ENCODE measurements at places on chromosomes 5 and 9.

- DNase-seq = no peak
Observed at GRCh38 chr5:151139015-151139414, 18.6 kb downstream of the ANXA6 start.

DNA sequence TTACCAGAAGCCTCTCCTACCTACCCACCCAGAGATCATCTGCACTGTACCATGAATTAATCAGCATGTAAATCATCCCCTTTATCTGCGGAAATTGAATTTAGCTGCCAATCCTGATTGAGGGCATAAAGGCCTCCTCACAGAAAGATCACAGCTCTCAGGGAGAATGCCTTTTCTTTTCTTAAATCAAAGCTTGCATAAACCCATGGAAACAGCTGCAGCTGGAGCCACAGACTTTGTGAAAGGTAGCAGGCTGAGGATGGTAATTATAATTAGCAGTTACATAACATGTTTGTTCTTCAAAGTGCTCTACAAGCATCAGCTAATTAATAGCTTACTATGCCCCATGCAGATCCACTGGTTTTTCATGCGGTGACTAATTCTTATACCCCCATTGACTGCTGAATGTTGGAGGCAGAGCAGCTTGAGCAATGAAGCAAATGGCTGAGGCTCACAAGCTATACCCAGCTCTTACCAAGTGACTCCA, 54.6 kb downstream of the SUSD1 start:
- DNase-seq = no peak

DNA sequence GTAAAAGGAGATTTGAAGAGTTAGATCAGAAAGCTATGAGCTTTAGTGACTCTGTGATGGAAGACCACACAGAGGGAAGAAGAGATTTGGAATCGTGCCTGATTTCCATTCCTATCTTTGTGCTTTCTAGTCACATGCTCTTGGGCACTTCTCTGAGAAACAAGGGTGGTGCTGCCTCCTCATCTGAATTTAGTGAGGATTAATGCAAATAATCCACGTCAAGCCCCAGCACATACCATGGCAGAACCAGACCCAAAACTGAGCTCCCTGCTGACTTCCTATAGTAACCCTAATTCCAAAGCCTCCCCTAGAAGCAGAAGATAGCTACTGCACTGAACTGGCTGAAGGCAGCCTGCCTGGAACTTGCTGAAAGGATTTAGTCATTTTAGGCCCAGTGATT, 17.7 kb downstream of the SLC45A2 start:
- no peak for DNase-seq

- no peak for DNase-seq
Observed at GRCh38 chr5:78720227-78720985, 71.8 kb upstream of the LHFPL2 start.

- no peak for DNase-seq
Observed at GRCh38 chr5:17019324-17019723, 83.2 kb upstream of the MYO10 start.

DNA sequence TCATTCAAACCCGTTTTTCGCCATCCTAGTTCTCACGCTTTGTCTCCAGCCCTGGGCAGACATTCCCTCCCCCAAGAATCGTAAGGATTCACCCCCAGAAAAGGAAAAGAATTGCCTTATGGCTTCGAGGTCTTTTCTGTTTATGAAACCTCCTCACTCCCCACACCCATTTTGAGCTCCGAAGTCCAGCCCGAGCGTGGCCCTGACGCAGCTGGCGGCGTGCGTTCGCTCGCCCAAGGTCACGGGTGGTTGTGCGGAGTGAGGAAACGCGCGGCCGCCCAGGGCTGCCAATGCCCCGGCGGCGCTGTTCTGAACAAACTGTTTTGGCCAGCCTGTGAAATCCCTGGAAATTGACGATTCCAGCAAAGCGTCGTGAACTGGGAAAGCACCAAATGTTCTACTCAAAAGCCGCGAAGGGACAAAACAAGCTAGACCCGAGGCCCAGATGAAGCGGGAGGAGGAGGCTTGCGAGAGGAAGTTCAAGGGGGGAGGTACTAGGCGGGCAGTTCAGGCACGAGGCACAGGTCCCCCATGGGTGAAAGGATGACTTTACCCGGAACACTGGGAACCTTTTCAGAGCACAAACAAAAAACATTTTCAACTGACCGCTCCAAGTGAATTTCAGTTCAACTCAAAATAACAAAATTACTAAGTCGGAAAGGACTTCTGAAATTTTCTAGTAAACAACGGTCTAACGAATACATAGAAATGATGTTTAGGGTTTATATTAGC, 683 bp upstream of the ZFAND5 start:
- DNase-seq = peak; percentile 87

- DNase-seq = no peak
Observed at GRCh38 chr5:2985718-2986117, 234.2 kb upstream of the IRX2 start.

DNA sequence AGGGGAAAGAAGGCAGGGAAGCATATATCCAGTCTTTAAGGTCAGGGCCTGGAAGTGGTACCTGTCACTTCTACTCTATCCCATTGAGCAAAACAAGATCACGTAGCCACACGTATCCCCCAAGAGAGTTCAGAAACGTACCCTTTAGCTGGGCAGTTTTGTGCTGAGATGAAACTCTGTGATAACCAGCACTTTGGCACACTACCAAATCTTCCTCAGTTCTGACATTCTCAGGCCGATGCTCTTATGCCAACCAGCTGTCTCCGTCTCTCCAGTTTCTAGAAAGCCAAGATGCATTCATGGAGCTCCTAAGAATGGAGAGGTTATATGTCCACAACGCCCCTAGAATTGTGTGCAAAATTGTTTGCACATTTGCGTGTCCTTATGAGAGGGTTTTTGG, 176.6 kb upstream of the MSX2 start:
- DNase-seq = no peak

GRCh38 chr9:135929656-135930445, 22.5 kb upstream of the CAMSAP1 start:
- no peak for DNase-seq

DNA sequence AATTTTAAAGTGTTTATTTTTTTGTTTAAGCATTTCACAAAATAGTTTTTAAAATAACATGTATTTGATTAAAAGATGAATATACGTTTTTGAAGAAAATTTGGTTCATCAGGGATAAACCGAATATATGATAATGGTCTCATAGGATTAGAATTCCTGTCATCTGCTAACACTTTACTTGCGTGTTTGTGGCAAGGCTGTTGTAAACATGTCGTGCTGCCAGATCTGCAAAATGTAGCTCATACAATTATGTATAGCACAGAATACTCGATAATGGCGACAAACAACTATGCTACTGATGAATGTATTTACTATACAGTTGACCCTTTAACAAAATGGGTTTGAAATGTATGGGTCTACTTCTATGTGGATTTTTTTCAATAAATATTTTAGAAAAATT, 7.2 kb upstream of the TXNDC8 start:
- no peak for DNase-seq

DNA sequence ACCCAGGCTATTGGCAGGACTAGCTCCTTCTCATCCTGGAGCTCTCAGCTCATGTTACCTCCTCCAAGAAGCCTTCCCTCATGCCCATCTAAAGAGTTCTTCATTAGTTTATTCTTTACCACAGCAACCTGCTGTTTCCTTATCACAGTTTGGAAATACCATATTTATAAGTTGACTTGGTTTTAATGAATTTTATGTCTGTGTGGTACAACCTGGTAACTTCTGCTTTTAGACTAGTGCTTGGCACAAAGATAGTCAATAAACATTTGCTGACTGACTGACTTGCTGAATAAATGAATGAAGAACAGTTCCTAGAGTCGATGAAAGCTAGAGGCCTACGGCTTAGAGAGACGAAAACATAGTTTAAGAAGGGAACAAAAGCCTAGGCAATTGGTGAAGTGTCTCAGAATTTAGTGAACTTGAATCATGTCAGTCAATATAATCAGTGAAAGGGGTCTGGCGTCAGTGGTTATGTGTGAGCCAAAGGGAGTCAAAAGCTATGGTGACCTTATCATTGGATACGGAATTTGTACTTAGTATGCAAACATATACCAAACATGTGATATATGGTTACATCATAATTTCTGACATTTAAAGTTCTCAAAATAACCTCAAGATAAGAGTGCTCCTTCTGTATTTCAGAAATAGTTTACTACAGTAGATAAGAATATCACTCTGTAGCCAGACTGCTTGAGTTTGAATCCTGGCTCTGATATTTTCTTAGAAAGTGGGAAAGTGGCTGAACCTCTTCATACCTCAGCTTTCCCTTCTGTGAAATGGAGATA, 239.5 kb downstream of the MCTP1 start:
- DNase-seq = no peak

- DNase-seq = no peak
Observed at GRCh38 chr9:8904771-8905515, 1105.4 kb upstream of the DMAC1 start.

DNA sequence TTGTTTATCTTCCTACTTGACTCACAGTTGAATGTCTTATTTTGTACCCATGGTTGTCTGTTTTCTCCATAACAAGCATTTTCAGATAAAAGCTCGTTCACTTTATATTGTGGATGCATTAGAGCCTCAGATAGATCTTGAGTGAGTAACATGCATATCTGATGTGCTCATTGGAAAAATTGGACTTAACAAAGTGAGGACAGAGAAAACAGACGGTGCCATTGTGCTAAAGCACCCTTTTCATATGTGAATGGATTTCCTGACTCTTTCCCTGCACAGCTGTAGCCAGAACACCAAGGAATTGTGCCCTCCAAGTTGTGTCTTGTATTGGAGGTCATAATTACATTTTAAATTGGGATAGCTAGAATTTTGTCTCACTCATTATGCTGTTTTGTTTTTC, 325.8 kb upstream of the MEF2C start:
- DNase-seq = no peak

GRCh38 chr5:89313804-89314588, 431.0 kb upstream of the MEF2C start:
- no peak for DNase-seq

DNA sequence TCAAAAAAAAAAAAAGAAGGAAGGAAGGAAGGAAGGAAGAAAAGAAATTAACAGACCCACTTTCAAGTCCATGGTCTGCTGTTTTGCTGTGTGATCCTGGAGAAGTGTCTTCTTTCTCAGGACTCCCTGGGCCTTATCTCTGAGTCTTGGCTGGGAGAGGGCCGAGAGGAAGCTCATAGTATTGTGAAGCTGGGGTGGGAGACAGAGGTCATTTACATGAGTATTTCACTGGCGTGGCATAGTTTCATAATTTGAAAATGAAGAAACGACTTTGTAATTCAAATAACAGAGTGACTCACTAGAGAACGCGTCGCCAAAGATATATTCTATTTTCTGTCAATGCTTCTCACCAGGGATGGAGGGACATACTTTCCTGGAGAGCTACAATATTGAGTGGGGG, 2.4 kb upstream of the C9orf50 start:
- DNase-seq = no peak

DNA sequence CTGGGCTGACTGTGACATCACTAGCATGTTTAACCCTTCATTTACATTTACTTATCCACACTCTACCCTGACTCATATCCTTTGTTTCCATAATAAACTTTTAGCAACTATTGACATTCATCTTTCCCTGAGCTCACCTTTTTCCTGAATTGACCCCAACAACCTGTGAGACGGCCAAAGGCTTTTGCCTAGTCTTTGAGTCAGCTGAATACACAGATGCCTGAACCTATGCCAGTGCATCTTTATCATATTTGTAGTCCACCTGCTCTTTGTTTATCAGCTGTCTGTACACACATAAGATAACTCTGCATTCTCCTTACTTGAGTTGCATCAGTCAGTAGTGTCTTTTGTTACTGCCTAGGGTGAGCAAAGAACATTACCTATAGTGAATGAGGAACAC, 128.5 kb upstream of the HMHB1 start:
- no peak for DNase-seq

DNA sequence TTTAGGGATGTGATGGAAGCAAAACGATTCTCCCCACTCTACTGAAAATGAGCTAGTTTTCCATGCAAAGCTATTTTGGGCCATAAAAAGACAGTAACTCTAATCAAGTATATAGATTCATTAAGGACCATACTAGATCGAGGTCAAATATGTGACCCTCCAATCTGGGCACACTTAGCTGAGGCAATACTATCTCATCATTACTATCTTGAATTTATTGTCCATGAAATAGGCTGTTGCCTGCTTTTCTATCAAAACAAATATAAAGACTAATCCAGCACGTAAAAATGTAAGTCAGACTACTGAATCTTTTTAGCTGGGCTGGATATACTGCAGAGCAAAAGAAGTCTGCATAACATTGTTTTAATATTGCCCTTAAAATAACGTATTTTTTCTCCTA, 943.1 kb downstream of the NR2F1-AS1 start:
- no peak for DNase-seq

DNA sequence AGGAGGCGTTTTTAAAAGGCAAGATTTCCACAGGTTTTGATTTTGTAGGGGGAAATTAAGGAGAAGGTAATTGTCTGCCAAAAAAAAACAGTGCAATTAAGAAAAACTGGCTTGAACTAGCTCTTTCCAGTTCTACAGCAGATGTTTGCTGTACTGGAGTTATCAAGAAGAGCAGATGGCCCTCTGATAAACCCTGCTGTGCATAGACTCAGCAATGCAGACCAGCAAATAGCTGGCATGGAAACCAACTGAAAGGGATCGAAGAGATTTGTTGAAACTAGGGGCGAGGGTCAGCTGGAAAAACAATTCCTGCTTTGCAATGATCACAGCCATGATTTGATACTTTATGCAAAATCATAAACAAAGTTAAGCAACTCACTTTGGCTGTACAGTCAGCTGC, 17.8 kb upstream of the BHMT start:
- DNase-seq = no peak

DNA sequence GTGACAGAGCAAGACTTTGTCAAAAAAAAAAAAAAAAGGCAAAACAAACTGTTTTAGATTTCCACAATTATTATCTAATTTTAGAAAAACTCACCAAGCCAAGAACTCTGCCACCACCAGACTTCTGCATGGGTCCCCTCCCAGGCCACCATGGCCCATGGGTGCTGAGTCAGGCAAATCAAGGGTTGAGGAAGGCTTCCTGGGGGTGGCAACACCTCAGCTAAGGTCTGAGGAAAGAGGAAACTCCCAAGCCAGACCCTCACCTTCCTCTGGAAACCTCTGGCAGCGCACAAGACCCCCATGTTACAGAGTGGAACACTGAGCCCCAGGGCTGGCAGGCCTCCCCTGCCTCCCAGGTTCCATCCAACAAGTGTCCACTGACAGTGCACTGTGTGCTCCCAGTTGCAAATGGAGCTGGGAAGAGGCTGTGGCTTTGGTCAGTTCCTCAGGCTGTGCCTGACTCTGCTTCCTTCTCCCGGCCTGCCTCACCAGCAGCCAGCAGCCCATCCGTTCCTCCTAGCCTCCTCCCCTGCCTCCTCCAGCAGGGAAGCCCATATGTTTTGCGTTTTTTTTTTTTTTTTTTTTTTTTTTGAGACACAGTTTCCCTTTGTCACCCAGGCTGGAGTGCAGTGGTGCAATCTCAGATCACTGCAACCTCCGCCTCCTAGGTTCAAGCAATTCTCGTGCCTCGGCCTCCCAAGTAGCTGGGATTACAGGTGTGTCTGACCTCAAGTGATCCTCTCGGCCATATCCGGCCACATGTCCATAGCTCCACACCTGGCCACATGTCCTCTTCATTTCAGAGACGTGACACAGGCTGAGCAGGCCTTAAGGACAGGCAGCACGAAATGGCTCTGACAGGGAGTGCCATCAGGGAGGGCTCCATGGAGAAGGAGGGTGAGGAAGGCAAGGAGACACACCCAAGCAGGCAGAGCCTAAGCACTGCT, 3.5 kb upstream of the SUSD3 start:
- DNase-seq = no peak
